ENCODE measurements at places on chromosomes 4 and X. TPM values are rescaled to one million over a fixed set of nuclear protein-coding genes. Genes with fewer than 3 reads are reported as not detected.

The MAGEC1 gene
- total RNA-seq = 6.7 TPM

The ANOS1 gene
- 6.6 TPM for total RNA-seq

The GAGE1 gene
- not detected for total RNA-seq

The CCDC110 gene
- not detected for total RNA-seq

The CT47A7 gene
- not detected for total RNA-seq

The ZNF711 gene
- total RNA-seq = 7.2 TPM

The TCEAL6 gene
- not detected for total RNA-seq

The CEP44 gene
- 16.5 TPM for total RNA-seq

The GLRA3 gene
- not detected for total RNA-seq

The HSFX1 gene
- total RNA-seq = not detected

The DKK2 gene
- 0.87 TPM for total RNA-seq

The KCTD8 gene
- 0.21 TPM for total RNA-seq
